ENCODE measurements at places on chromosomes 2 and 18.

DNA sequence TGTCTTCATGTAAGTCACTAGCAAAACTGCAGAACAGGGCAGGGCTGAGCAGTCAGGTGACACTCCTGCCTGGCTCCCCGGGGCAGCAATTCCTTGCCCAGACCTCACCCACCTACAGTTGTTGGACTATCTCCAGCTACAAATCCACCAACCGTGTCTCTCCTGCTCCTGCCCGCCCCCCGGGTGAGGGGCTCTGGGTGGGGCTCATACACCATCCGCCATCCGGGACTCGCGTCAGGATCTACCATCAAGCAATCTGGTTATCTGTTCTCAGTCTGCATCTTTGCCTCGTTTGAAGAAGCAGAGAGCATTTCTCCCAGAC, 13.5 kb upstream of the GLI2 start:
- DNase-seq = no peak

GRCh38 chr2:68344031-68344430, 21.1 kb upstream of the PLEK start:
- no peak for DNase-seq

- no peak for DNase-seq
Observed at GRCh38 chr2:101486258-101486701, 11.4 kb upstream of the RFX8 start.

DNA sequence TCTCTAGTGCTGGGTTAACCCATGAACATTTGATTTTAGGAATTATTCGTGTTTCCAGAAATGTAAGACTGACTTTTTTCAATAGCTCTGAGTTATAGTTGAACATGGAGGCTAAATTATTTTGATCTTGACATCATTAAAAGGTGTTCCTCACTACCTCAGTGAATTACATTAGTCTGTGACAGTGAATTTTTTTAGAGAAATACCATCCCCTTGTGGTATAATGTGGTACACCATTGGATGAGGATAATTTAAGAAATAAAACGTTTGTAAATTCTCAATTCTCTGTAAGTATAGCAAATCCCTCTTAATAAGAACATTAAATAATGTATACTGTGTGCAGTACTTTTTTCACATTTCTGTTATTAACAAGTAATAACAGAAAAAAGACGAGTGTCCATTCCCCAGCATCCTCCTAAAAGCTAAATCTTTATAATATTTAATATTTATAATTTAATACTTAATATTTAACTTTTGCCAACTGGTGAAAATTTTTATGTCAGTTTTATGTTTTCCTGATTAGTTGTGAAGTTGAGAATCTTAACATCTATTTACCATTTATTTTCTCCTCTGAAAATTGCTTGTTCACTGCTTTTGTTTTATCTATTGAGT, 70.3 kb upstream of the CWC22 start:
- DNase-seq = no peak

- no peak for DNase-seq
Observed at GRCh38 chr2:200847269-200847668, 17.2 kb downstream of the CLK1 start.

- no peak for DNase-seq
Observed at GRCh38 chr2:23574919-23575654, 190.1 kb downstream of the KLHL29 start.

- DNase-seq = no peak
Observed at GRCh38 chr2:12847694-12848575, 131.2 kb downstream of the TRIB2 start.

DNA sequence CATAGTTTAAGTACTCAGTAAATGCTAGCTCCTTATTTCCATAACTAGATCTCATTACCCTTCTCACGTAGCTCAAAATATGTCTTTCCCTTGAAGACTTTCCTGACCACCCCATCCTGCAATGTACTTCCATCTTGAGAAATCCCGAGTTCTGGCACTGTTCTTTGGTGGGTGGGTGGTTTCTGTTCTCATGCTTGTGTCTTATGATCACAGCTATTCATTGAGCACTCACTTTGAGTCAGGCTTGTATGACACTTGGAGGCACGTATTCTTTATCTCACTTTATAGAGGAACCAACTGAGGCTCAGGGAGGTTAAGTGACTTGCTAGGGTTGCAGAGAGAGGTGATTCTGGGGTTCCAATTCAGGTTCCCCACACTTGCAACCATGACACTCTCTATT, 9.0 kb upstream of the CLIP4 start:
- DNase-seq = no peak

DNA sequence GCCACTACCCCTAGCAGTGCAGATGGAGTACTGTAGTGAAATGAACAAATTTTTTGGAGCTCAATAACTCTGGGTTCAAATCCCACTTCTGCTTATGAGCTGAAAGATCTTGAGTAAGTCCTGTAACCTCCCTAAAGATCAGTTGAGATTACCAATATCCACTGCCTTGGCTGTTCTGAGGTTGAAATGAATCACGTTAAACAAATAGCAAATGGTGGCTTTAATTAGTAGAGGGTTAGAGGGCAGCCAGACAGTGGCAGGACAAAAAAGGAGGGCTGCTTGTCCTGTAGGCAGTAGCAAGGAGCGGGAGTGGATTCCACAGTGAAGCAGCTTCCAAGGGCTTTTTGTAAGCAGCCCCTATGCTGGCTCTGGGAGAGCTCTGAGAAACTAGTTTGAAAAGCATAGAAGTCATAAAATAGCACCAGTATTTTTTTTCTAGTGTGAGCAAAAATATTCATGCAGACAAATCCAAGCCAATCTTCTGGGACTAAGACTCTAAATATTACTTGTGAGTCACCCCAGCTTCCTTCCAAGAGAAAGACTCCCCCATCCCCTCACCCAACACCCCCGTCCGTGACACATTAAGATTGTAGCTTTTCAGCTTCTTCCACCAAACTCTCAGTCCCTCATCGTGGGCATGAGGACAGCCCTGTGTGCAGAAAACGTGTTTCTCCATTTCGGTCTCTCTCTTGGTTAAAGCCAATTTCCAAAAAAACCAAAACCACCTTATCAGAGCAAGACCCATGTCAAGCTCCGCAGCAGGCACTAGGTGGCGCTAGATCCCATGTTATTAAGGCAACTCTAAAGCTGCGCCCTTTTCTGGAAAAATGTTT, 123.5 kb upstream of the LGALSL start:
- peak; percentile 60 for DNase-seq

DNA sequence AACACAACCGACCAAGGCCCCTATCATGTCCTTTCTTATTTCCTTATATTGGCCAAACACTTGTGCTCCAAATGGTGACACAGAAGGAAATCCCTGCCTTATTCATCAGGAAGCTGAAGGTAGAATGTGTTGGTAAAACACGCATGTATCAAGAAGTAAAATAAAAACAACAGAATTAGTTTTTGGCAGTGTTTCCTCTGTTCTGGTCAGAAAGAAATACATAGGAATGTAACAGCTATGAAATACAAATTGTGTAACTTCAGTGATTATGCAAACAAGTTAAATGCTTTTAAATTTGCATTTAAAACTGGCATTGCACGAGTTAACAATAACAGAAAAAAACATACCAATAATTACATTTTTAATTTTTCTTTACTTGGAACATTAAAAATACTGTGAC, 19.3 kb downstream of the ST6GAL2 start:
- no peak for DNase-seq

- DNase-seq = no peak
Observed at GRCh38 chr18:59715966-59716369, 18.7 kb upstream of the CCBE1 start.

DNA sequence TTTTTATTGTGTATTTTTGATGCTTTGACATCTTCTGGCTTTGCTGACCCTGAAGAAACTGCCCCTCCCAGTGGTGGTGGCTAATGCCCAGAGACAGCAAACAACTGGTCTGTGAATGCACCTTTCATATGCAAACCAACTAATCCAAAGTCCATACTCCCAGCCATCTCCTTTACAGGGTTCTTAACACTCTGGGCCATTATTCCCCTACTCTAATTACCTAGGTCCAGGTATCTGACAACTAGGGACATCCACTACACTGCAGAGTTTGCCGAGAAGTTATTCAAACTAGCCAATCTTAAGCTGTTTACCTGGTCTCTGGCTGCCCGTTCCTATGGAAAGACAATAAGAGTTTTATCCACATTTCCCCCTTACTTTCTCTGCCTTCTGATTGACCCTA, 73.6 kb downstream of the FSHR start:
- peak; percentile 57 for DNase-seq

DNA sequence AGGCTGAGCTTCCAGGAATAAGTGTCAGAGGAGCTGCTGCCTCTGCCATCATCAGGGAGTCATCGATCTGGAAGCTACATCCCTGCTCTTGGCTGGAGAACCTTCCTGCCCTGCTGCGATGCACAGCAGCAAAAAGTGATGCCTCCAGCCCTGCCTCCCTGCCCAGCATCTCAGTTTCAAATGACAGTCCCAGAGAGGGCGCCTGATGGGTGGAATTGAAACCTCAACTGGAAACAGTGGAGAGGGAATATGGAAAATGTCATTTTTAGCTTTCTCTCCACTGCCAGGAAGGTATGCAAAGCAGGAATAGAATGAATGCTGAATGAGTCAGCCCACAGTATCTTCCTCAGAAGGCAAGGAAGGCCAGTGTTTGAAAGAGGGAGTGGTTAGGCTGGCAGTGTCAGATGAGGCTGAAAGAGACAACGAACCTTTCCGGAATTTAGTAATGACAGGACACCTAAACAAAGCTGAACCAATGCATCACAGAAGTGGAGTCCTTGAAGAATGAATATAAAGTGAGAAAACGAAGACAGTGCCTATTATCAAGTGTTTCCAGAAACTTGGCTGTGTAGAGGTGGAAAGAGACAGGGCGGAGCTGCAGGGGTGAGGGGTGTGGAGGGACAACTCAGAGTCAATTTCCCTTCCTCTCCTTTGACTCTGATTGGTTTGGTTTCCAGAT, 153.9 kb upstream of the NDUFV2 start:
- no peak for DNase-seq

GRCh38 chr2:56012221-56012765, 88.7 kb upstream of the EFEMP1 start:
- no peak for DNase-seq

DNA sequence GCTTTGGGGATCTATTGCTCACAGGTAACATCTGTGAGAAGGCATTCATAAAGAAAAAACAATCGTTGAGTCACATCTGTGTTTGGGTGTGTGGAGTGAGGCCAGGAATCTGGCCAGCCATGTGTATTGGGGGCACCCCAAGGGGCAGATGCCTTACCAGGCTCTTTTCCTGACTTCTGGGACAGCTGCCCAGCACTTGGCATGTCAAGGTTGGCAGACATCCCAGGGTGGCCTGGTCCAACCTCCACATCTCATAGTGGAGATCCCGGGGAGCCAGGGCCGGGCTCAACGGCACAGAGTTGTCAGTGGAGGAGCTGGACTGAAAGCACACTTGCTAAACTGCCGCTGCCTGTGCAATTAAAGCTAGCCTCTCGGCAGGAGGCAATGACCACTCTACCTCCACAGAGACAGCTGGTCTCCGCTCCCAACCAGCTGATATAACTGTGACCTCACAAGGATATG, 75.3 kb upstream of the MGAT4A start:
- no peak for DNase-seq

GRCh38 chr2:1170241-1170640, 219.6 kb downstream of the SNTG2 start:
- DNase-seq = no peak

DNA sequence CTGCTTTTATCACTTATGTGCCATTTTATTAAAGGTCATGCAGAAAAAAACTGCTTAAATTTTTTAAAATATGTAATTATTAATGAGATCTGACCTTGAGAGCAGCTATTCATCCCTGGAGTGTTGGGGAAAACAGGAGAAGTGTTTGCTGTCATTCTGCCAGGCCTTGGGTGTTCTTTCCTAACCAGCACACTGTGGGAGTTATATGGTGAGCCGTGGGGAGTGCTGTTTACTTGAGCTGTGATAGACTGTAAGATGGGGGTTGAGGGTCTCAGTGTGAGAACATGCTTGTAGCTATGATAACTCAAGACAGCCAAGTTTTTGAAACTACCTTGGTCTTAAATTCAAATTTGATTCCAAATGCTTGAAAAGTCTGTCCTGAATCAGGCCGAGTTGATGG, 101.3 kb upstream of the ARHGAP28 start:
- DNase-seq = no peak

DNA sequence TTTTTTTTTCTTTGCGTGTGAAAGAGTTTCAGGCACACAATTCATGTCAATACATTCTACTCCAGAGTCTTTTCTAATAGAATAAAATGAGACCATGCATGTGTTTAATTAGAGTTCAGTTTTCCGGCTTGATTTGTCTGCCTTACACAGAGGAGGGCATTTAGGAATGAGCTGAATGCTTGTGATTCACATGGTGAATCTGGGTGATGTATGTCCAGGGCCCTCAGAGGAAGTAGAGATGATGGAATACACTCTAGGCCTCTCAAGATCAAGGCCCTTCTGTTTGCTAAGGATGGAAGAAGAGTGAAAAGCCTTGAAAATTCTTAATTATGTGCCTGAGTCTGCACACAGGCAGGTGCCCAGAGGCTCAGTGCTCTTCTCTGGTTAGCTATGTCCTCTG, 71.0 kb upstream of the CYRIA start:
- DNase-seq = no peak

- DNase-seq = no peak
Observed at GRCh38 chr2:56295666-56296065, 111.9 kb downstream of the CCDC85A start.

DNA sequence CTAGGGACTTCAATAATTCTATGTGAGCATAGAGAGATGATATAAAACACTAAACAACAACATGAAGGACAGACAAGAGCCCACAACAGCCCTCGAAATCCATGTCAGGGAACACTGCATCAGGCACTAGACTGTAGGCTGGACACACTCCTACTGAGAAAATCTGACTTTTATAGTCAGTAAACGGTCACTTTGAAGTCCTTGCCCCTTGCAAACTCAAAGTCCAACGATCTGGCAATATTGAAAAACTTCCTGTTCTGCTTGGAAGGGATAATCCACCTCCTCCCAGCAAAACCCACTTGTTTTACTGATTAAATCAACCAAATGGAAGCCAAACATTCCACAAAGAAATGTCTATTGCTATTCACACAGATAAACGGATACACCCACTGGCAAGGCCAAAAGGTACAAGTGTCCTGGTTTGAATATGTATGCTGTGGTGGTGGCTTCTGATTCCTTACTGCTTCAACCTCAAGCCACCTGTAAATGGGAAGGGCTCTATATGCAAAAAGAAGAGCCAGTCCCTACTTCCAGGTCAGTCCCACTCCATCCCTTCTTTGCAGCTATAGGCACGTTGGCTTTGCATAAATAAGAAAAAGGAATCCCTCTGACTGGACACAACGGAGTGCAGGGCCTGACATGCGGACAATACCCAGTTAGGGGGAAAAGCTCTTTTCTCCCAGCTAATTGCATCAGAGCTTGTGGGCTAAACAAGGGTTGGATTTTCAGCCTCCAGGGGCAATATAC, 56.6 kb downstream of the STK39 start:
- DNase-seq = no peak

DNA sequence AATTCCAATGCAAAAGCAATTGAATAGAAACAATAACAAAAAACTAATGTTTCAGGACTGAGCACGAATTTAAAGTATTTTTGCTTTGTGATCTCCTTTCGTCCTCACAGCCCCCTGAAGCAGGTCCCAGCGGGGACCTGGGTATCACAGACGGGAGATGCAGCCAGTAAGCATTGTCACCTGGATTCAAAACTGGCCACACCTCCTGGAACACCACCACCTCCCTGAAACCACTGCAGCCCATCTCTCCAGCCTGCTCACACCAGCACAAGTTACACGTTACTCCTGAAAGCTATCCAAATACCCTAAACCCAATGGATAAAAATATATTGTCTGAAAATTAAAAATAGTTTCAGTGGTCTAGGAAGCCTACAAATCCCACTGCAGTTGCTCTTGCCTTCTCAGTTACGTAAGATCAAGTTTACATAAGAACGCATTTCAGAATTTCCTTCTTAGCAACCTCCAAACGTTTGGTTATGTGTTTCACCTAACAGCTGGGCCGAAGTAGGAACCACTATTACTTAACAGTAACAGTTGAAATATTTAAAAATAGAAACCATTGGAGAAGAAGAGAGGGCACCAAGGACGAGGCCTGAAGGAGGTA, 178.0 kb downstream of the HDAC4 start:
- no peak for DNase-seq

Measured in iPS DF 19.7 (cell line).